ENCODE measurements at places on chromosomes 6 and 20.

- no peak for DNase-seq
Observed at GRCh38 chr6:140209775-140210174, 835.3 kb upstream of the CITED2 start.

DNA sequence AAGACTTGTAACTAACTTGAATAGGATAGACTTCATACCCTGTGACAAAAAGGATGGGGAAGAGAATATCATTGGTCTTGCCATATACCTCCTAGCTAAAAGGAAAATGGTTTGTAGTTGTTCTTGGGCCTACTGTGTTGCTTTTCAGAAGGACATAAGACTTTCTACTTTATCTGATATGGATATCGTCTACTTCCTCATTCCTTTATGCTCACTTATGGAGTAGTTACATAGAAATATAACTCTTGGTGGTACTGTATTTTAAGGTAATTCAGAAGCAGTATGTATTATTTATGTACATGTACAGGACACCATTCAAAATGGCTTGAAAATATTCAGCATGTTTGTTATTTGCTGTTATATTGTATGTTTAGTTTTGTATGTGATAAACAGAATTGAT is 8.0 kb downstream of the FAM217B start:
- DNase-seq, result no peak

DNA sequence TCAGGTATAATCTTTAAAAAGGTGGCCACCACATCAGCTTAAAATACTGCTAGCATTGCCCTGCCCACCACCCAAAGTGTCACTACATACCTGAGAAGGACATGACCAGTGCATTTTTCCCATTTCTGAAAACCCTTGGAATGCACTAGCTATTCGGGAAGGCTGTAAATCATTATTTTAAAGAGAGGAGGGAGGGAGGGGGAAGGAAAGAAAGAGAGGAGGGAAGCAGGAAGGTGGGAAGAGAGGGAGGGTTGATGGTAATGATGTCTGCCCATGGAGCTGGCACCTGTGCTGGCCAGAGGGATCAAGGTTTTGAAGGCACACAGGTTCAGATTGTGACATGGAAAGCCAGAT is 32.4 kb downstream of the VAPB start:
- no peak for DNase-seq

- no peak for DNase-seq
Observed at GRCh38 chr6:9409126-9409525, 973.8 kb upstream of the SLC35B3 start.

DNA sequence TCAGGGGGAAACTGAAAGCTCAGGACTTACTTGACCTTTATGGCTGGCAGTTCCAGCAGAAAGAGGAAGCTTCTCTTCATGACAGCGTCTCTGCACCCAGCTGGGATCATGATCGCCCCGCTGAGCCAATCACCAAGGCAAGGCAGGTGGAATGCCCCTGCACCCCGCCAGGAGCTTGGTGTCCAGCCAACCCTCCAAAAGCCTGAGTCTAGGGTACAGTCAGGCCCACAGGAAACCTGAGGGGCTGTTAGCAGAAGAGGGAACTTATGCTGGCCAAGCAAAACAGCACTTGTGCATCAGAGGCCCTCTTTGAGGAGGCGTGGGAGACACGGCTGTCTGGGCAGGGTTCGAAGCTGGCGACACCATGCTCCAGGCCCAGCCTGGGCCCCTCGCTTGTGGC is 188.3 kb upstream of the GMDS start:
- no peak for DNase-seq

GRCh38 chr6:74057326-74057725 is 361.3 kb downstream of the CD109 start:
- no peak for DNase-seq

Data from stimulated activated CD8-positive, alpha-beta memory T cell treated with anti-CD3 and anti-CD28 coated beads, Interleukin-7, amount 100 ng/mL, for 1 hour (primary cell).